ENCODE measurements at places on chromosomes 1 and 21. TPM values are rescaled to one million over a fixed set of nuclear protein-coding genes. Genes with fewer than 3 reads are reported as not detected.

Gene EFHD2
- total RNA-seq: 16.5 TPM

Gene DDR2
- total RNA-seq: 0.48 TPM

DNA sequence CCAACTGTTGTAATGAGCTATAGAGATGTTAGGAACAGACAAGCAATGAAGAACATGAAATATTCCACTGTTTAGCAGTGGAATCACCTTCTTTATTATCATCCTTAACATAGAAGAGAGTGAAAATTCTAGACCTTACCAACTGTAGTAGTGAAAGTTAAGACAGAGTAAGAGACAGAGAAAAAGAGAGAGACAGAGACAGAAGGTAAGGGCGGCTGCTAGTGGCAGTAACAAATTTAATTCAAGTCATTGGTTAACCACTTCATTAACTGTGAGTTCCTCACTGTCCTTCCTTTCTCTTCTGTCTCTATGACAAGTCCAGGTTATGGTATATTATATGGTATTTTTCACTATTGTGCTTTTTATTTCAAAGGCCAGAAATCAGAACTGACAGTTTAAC, 355.7 kb upstream of the ESRRG start:
- DNase-seq: no peak

DNA sequence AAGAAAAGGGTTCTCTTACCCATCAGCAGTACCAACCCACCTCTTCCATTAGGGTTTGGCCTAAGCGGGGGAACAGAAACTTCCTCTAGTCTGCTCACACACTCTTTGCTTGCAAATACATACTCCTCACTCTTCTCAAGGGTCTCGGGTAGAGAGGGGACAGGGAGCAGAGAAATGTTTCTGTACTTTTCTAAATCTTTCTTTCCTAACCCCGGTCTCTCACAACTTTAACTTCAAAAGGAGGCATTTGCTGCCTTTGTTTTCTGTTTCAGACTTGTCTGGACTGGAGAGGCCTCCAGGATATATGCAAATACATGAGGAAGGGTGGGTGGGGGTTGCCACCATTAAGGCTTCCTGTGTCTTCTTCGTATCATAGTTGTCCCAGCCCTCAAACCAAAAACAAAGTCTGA, 10.5 kb upstream of the LAX1 start:
- no peak for DNase-seq

DNA sequence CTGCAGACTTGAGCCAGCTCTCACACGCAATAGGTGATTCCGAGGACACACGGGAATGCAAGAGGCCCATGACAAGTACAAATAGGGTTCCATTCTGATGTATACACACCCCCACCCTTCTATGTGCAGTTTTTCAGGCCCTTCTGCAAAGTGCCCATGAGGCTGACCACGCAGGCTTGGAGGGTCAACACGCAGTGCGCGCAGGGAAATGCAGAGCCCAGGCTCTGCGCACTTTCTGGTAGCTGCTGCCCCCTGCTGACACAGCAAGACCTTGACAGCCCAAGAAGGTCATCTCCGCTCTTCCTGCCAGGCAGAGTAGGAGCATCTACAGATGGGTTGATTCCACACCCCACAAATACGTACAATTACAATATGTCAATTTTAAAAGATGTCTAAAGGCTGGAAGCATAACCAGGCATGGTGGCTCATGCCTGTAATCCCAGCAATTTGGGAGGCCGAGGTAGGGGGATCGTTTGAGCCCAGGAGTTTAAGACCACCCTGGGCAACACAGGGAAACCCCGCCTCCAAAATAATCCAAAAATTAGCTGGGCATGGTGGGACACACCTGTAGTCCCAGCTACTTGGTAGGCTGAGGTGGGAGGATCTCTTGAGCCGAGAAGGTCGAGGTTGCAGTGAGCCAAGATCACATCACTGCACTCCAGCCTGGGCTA, 18.5 kb downstream of the SH3BP5L start:
- DNase-seq: peak; percentile 66

DNA sequence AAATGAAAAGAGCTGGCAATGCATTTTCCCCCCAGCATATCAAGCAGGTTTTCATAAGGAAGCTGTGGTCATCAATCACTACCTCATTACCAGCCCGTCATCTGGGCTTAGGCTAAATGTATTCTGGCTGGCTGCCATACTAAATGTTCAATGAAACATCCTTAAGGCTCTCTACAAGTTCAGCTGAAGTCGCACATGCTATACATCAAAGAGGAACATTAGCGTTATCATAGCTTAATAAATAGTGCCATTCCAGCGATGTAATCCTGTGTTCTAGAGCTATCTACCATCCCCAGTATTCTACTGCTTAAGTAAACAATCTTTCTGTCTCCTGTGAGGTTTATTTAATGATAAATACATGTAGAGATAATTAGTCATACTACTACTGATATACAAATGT, 288.8 kb downstream of the DPYD start:
- DNase-seq: no peak

DNA sequence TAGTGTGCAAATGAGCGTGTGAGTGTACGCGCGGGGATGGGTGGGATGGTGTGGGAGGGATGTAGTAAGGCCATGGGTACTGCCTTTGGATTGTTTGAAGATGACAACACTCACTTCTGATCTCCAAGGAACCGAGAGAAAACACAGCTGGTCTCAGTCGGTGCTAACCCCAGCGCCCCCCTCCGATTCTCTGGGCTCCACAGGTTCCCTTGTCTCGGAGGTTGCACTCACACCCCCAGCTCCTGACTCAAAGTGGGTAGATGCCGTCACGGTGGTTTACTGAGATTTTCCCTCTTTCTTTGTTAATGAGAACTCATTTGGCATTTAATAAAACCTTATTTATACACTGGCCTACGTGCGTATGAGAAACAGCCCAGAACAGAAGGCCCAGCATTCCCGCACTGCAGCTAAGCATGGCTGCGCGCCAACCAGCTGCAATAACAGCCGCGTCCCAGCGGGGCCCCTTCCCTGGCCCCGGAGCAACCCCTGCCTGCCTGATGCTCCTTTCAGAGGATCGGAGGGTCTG, 25.8 kb downstream of the ABCA4 start:
- no peak for DNase-seq

All from H9 (cell line).